ENCODE measurements at places on chromosomes 16 and 17. TPM values are rescaled to one million over a fixed set of nuclear protein-coding genes. Genes with fewer than 3 reads are reported as not detected.

EFNB3 gene
- total RNA-seq, result 7.0 TPM

SKAP1 gene
- total RNA-seq, result not detected

UMOD gene
- total RNA-seq, result not detected

TEKT1 gene
- not detected for total RNA-seq

KIFC3 gene
- 44.1 TPM for total RNA-seq

AOC3 gene
- total RNA-seq, result not detected

ZNF213 gene
- 3.9 TPM for total RNA-seq

CDYL2 gene
- 4.4 TPM for total RNA-seq

TMEM238L gene
- not detected for total RNA-seq

CTRB1 gene
- not detected for total RNA-seq

GGA3 gene
- 8.8 TPM for total RNA-seq

SYCE1L gene
- 8.6 TPM for total RNA-seq

BBS2 gene
- 48.4 TPM for total RNA-seq

APOBR gene
- not detected for total RNA-seq

INCA1 gene
- not detected for total RNA-seq

All from cardiac atrium fibroblast (primary cell).